ENCODE measurements at places on chromosomes 7 and 10.

DNA sequence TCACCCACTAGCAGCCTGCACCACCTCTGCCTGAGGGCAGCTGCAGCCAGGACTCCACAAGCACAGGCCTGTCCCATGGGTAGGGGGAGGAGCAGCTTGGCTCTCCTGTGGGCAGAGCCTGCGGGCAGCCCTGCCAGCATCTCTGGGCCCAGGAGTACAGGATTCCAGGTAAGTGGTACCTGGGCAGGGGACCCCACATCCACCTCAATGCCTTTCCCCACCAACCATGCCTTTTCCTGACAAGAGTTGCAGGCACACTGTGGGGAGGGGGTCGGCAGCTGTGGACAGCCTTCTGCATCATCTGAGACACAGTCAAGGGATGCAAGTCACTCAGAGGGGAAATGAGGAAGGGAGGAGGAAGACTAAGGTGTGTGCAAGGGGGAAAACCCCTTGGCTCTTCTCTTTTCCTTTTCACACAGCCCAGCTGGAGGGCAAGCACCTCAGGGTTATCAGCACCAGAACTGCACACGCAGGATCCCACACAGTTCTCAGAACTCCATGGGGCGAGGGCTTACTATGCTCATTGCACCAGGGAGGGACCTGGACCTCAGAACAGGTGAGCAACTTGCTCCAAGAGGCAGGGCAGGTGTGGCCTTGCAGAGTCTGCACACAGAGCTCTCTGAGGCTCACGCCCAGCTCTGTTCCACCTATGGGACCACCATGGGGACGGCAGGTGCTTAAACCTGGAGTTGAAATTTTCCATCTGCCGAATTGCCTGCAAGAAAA lies 16.5 kb upstream of the ANTXRL start:
- no peak for DNase-seq

DNA sequence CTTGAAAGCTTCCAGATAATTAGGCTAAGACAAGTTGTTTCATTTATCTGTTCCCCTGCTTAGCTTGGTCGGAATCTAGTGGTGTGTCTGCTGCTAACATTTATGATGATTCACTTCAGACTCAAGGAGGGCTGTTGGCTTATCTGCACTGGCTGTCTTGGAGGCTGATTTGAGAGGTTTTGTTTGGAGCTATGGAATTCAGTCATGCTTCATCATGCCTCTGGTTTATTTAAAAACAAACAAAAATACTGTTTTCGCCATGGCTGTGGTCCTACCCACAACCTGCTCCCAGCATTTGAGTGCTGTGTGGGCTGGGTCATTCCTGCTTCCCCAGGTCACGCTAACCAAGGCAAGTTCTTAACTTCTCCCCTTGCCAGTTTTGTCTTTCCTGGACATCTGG lies 11.7 kb upstream of the ARPC1B start:
- no peak for DNase-seq

DNA sequence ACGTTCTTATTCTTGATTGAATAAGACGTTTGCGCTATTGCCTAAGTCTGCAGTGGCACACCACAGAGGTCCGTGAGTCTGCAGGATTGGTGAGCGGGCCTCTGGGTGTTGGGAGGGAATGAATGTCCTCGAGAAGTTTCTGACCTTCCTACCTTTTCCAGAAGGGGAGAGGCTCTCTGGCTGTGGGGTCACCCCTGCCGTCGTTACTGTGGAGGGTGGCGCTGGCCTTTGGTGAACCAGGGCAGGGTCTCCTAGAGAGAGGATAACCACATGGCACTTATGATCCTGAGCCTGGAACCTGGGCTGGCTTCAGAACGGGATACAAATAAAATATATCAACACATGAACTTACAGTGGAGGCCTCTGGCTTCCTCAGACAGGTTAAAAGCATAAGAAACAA lies 13.8 kb downstream of the IL15RA start:
- no peak for DNase-seq

DNA sequence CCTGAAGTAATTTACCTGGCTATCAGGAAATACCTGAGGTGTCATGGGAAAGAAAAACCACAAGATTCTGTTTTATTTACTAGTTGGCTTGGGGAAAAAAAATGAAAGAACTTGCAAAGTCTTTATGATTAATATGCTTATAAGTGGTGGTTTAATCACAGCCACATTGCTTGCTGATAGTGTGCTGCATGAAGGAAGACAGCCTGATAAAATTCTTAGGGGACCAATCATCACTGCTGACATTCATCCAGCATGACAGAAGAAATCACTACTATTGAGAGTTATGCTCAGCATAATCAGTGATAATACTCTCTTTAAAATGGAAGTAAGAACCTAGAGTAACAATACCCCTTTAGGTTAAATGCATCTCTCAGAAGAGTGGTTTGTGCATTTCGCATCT lies 150.2 kb upstream of the LRRN3 start:
- DNase-seq = no peak

- DNase-seq = peak; percentile 19
These were observed 57.2 kb downstream of the MGAM2 start for GRCh38 chr7:142168746-142169145.

- no peak for DNase-seq
These were observed 262.8 kb downstream of the DYNC1I1 start for GRCh38 chr7:96034940-96035727.

- no peak for DNase-seq
These were observed 43.0 kb upstream of the NAMPT start for GRCh38 chr7:106327538-106328481.

- no peak for DNase-seq
These were observed 33.3 kb downstream of the CRHR2 start for GRCh38 chr7:30648744-30649540.

GRCh38 chr10:14191871-14192270 lies 138.9 kb downstream of the FRMD4A start:
- no peak for DNase-seq

Data from inflammatory macrophage (primary cell).